ENCODE measurements at places on chromosomes 6 and 20.
A peak's percentile ranks its signal among the peaks of the same experiment; 100 is the strongest.

- no peak for DNase-seq
These were observed 113.2 kb downstream of the PRDM1 start for GRCh38 chr6:106199331-106199730.

GRCh38 chr6:70884074-70884983 lies 72.5 kb downstream of the B3GAT2 start:
- peak; percentile 74 for DNase-seq

DNA sequence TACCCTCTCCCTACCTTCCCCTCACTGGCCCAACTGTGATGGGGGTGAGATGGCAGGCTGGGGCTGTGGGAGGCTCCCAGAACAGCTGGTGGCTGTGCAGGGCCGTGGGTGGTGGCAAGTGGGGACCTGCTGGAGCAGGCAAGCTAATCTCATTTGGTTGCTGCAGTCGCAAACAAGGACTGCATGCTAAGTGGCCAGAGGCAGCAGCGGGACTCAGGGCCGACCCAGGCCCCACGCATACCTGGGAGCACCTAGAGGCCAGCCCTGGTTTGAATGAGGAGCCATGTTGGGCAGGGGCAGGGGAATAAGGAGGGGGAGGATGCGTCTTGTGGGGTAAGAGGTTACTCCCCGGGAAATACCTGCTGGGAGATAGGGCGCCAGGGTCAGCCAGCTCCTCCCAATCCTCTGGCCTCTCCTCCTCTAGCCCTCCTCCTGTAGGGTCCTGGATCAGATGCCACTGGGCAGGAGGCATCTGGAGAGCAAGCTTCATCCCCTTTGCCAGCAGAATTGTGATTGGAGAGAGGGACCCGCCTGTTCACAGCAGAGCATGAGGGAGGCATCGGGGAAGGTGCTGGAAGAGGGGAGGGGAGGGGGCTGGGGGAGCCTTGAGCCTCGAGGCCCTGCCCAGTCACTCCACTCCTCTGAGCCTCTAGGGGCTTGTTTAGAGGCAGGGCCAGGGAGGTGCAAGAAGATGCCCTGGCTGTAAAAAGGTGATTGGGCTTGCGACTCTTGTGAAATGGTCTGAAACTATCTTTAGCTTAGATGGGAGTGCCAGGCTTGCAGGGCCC lies 24.3 kb upstream of the CDH22 start:
- DNase-seq: no peak

GRCh38 chr6:82616386-82617028 lies 252.9 kb downstream of the TPBG start:
- no peak for DNase-seq

- no peak for DNase-seq
These were observed 43.4 kb downstream of the FOXO3 start for GRCh38 chr6:108604156-108604555.
